Activated CD4-positive, CD25-positive, alpha-beta regulatory T cell (primary cell): ENCODE measurements at places on chromosomes 5 and 9.

GRCh38 chr5:95771892-95772291 is 40.8 kb downstream of the RHOBTB3 start:
- no peak for DNase-seq

DNA sequence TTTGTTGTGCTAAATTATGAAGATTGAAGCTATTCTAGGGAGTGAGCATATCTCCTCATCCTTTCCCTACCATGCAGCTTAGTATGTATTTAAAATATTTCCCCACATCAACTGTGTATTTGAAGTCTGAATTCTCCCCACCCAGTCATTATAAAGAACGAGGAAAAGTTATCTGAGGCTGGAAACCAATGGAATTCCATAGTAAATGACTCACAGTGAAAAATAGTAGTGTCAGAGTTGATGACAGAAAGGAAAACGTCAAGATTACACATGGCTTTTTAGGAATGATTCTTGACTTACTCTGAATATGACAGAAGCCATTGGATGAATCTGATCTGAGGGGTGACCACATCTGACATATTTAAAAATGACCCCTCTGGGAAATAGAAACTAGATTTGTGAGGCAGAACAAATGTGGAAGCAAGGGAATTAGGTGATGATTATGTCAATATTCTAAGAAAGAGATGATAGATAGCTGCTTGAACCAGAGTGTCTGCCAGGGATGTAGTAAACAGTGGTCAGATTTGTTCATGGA is 1768.9 kb upstream of the CDH9 start:
- no peak for DNase-seq

- no peak for DNase-seq
Observed at GRCh38 chr9:133124123-133124906, 3.3 kb upstream of the RALGDS start.

GRCh38 chr9:130768265-130768664 is 66.8 kb upstream of the ABL1 start:
- DNase-seq: no peak

- no peak for DNase-seq
Observed at GRCh38 chr9:106218427-106218826, 524.1 kb downstream of the TMEM38B start.

GRCh38 chr5:161150441-161150988 is 298.5 kb upstream of the ATP10B start:
- DNase-seq: no peak

- DNase-seq: no peak
Observed at GRCh38 chr9:124342776-124343485, 72.3 kb downstream of the PSMB7 start.

DNA sequence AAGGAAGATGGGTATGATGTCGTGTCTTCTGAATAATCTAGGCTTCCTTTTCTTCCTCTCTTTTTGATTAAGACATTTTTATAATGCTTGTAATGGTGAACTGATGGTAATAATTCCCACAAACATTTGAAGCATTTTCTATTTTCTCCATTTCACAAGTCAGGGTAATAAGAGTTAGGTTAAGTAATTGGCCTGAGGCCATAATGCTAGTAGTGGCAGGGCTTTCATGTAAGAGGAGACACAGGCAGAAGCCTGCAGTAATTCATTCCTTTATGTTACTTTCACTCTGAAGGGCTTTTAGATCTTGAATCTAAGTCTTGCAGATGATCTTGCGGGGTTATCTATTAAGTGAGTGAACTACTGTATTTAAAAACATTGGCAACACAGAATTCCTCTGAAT is 374.9 kb downstream of the MAT2B start:
- DNase-seq: no peak

DNA sequence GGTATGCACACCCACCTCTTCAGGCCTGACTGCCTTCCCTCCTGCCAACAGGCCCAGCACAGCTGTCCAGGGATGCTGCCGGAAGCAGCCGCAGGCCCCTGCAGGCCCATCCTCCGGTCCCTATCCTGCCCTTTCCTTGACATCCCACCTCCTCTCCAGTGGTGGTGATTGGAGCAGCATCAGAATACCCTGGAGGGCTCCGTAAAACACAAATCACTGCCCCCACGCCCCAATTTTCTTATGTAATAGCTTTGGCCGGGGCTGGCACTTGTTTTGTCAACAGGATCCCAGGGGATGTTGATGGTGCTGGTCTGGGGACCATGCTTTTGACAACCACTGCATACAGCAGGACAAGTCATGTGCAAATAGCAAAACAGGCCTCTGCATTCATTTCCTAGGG is 274.5 kb downstream of the GADD45G start:
- no peak for DNase-seq

- no peak for DNase-seq
Observed at GRCh38 chr9:6301858-6302257, 26.3 kb upstream of the TPD52L3 start.

DNA sequence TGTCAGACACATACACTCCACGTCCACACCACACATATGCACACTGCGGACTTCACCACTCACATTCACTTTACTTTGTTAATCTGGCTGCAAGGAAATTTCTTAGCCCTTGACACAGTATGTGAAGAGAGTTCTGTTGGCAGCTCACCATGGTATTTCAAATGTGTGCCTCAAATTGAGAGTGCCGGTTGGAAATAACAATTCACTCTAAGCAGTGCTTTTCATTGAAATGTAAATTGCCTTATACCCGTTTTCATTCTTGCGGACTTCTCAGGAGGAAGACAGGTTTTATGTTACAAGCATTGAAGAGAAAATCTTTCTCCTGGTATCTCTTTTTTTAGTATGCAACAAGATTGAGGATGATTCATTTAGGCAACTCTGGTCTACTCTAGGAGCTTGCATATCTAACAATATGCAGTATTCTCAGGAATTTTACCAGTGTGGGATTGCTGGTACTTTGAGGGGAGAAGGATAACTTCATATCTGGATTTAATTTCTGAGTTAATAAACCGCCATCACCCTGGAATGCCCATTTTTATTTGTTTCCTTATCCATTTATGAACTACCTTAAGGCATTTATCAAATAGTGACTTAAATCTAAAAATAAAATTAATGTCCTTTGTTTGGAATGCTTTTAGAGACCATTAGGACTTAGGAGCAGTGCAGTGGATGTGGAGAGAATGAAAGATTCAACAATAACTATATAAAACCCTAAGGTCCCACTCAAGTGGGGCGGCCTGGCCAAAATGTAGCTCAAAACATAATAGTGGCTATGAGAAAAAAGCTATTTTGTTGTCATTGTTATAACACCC is 87.0 kb downstream of the IQGAP2 start:
- DNase-seq: no peak

DNA sequence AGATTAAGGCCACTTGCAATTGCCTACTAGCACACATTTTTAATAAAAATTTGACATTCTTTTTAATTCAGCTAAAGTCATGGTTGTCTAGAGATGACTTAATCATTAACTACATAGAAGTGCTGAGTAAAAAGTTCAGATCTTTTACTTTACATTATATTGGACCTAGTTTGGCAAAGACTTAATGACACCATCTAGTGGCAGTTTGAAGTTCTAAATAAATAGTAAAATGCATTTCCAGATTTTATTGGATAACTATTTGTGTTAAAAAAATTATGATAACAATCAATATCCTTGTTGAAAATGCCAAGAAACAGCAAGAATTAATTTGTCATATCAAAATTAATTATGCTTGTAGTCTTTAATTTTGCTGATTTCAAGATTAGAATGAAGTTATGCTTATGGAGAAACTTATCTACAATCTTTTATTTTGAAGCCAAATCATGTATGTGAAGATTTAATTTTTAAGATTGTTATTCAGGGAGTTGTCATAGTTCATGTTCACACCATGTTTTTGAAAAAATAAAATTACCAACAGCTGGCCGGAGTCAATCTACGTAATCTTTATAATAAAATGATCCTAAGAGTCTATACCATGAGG is 69.6 kb upstream of the PJA2 start:
- no peak for DNase-seq

- DNase-seq: no peak
Observed at GRCh38 chr5:127290946-127291693, 524 bp downstream of the MEGF10 start.

DNA sequence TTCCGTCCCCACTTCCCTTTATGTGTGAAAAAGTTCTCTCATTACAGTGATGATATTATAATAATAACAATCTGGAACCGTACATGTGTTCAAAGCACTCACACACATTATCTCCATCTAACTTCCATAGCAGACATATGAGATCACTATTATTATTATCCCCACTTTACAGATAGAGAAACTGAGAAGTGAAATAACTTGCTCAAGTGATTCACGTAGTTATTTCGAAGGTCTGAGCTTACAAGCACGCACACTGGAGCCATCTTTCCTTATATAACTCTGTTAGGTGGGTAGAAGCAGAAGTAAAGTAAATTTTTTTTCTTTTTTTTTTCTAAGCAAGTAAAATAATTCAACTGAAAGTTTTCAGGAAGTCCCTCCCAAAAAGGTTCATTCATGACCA is 62.9 kb upstream of the PTGER4 start:
- DNase-seq: no peak

DNA sequence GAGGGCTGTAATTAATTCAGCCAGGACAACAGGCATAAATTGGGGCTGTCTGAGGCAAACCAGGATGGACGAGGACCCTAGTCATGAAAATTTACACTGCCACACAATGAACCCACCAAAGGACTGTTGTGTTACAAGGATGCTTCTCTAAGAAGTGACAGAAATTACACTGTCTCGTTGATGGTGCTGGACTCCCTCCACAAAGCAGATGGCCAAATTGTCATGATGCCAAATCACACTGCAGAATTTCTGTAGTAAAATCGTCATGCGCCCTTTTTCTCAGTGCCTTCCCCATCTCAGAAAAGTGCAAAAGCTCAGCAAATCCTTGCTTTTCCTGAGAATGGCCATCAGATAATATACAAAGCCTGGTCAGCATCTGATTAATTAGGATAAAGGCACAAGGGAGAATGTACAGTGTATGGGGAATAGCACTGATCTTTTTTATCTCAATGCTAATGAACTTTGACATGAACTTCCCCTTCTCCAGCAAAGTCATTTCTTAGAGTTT is 545.8 kb downstream of the CSNK1G3 start:
- no peak for DNase-seq

DNA sequence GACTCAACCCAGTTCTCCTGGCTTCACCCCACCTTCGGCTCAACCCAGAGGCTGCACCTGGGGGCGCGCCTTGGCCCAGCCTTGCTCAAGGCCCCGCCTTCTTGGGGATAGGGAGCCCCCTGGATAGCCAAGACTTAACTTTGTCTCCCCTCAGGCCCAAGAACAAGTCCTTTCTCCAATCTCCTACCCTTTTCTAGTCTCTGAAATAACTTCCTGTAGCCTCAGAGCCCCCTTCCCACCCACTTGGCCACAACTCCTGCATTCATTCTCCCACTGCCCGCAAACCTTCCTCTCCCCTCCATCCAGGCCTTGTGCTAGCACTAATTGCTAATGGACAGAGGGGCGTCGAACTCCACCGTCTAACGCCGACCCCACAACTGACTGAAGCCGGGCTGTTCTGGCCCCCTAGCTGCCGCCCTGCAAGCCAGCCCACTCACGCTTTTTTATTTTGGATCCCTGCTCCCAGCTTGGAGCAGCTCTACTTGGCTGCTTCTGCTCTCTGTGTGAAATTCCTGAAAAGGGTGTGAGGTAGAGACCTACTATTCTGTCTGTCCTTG is 579 bp upstream of the ASTN2 start:
- no peak for DNase-seq

GRCh38 chr5:136186796-136187195 is 6.2 kb downstream of the SMIM32 start:
- DNase-seq: no peak

DNA sequence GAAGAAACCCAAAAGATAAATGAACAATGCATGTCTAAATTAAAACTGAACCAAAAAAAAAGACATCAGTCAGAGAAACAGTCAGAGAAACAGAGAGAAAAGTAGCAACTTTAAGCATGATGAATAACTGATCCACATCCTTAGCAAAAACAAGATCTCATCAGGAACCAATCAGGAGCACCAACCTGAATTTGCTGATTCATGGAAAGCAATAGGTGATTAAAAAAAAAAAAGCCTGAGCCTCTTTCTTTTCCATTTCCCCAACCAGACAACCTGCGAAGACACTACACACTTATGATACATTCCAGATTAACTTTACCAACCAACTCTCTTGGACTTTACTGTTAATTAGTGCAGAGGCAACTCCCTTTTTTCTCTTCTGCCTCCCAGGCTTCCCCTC is 112.7 kb upstream of the TAS2R1 start:
- no peak for DNase-seq

GRCh38 chr9:68998385-68998784 is 15.5 kb downstream of the PRKACG start:
- no peak for DNase-seq

GRCh38 chr5:79074641-79075040 is 5.1 kb downstream of the BHMT2 start:
- DNase-seq: no peak

DNA sequence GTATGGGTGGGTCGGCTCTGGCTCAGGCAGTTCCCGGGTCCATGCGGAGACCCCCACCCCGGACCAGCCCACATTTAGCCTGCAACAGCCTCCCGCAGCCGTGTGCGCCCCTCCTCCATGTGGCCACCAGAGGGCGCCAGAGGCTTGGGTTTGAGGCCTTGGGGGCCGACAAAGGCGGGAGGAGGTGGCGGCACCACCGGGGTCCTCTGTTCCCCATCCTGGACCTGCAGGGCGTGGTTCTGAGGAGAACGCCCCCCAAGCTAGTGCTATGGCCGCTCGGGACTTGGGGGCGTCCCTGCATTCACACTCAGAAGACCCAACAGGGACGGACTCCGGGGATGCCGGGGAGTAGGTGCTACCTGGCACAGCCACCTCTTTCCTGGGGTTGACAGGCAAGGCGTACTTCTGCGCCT is 16.5 kb downstream of the ASS1 start:
- DNase-seq: peak; percentile 74
